HFFc6 (cell line): ENCODE measurements at places on chromosomes 11 and 22.

- no peak for DNase-seq
Observed at GRCh38 chr11:118406599-118407166, 5.3 kb downstream of the ATP5MG start.

GRCh38 chr11:118415739-118416068 lies 14.3 kb downstream of the ATP5MG start:
- peak; percentile 97 for DNase-seq

GRCh38 chr11:124570160-124570559 lies 363 bp downstream of the OR8A1 start:
- no peak for DNase-seq

GRCh38 chr11:107526197-107526596 lies 39.3 kb downstream of the ALKBH8 start:
- no peak for DNase-seq
